Breast epithelium (tissue), 4 donors: ENCODE measurements at places on chromosomes 7 and 10.
A peak's percentile ranks its signal among the peaks of the same experiment; 100 is the strongest.

GRCh38 chr10:10844251-10844650, 173.4 kb upstream of the CELF2 start:
- no peak for DNase-seq

DNA sequence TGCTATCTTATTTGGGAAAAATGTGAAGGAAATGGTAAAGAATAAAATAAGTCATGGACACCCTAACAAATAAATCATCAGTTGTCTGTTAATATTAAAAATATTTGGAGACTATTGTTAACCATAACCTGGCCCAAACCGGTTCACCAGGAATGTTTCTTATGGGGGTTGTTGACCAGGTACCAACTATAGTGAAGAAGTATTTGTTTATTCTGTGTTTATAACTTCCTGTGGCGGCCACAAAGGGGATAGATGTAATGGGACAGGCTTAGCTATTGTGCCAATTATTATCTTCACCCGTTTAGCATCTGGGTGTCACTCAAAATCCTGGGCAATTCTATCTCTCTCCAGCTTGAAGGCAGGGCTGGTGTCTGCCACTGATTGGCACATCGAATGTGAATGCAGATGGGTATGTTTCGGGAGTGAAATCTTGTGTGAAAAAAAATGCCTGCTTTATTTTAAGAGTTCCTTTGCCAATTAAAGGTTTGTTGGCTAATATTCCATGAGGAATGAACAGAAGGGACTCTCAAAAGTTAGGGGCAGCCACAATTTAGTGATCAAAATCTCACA, 500.9 kb downstream of the ARL4A start:
- DNase-seq, result no peak

DNA sequence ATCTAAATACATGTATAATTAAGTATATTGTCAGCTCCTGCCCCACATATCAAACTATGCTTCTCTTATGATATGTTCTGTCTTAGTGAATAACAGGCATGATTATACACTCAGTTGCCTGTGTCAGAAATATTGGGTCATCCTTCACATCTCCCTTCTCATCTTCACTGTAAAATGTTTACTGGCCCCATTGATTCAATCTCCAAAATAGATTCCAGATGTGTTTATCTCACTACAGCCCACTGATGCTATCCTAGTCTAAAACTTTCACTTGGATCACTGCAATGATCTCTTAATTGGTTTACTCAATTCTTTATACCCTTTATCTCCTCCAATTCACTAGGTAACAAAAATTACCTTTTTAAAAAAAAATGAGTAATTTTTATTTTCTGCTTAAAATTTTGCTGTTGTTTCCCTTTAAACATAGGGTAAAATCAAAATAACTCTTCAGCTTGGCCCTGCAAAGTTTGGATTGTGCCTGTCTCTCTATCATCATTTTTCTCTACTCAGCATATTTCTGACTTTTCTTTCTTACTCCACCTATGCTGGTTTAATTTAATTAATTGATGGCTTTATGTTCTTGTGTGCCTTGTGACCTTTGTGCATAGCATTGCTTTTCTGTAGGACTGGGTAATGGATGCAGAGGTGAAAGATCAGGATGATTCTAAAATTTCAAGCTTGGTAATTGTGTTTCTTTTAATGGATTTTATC, 233.9 kb upstream of the FOXP2 start:
- no peak for DNase-seq

- DNase-seq, result no peak
These were observed 653.2 kb upstream of the MKI67 start for GRCh38 chr10:128779416-128779815.

DNA sequence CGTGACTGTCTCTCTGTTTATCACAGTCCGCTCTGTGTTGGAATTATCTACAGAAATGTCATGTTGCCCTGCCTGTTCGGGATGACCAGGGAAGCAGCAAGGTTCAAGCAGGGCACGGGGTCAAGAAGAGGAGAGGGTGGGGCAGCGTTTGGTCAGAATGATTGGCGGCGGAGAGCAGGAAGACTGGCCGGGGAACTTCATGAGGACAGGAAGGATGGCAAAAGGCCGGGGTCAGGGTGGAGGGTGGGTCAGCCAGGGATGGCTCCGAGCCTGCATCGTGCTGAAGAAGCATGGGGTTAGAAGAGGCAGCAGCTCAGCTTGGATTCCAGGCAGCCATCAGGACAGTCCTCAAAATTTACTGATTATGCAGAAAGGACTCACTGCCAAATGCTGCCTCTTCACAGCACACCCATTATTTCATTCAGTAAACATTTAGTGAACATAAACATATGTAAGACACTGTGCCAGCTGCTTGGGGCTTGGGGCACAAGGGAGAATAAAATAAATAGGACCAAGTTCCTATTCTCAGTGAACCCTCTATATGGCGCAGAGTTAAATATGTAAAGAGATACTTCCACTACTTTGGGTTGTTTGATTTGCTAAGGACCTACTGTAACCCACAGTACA, 42.8 kb downstream of the WNT2 start:
- DNase-seq, result no peak

DNA sequence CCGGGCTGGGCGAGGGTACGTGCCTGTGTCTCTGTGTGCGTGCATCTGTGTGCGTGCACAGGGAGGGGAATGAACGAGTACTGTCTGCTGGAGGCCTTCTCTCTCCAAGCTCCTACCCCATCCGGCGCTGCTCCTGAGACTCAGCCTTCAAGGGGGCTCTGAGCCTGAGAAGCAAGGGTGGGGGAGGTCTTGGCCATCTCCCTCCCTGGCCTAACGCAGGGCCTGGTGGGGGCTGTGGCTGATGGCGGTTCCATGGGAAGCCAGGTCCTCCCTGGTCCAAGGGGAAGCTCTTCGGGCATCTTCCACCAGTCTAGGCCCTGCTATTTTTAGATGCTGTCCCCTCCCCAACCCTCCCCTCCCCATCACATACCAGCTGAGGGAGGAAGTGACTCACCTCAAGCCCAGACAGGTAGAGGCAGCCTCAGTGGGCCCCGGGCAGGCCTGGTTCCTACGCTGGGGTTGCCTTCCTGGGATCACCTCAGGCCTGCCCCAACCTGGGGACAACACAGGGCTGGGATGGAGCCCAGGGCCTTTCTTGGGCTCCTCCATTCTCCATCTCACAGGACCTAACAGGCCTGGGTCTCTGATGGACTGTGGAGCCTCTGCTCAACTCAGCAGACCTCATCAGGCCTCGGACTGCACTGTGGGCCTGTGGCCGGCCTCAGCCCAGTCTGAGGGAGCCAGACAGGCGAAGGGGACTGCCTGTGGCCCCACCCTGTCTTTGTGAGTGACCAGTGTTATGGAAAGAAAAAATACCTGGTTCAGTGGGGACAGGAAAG, 32.2 kb downstream of the DNAJB12 start:
- no peak for DNase-seq

- no peak for DNase-seq
These were observed 294.6 kb downstream of the PTEN start for GRCh38 chr10:88157981-88158465.

GRCh38 chr10:69049566-69049961, 38.3 kb upstream of the SRGN start:
- no peak for DNase-seq

DNA sequence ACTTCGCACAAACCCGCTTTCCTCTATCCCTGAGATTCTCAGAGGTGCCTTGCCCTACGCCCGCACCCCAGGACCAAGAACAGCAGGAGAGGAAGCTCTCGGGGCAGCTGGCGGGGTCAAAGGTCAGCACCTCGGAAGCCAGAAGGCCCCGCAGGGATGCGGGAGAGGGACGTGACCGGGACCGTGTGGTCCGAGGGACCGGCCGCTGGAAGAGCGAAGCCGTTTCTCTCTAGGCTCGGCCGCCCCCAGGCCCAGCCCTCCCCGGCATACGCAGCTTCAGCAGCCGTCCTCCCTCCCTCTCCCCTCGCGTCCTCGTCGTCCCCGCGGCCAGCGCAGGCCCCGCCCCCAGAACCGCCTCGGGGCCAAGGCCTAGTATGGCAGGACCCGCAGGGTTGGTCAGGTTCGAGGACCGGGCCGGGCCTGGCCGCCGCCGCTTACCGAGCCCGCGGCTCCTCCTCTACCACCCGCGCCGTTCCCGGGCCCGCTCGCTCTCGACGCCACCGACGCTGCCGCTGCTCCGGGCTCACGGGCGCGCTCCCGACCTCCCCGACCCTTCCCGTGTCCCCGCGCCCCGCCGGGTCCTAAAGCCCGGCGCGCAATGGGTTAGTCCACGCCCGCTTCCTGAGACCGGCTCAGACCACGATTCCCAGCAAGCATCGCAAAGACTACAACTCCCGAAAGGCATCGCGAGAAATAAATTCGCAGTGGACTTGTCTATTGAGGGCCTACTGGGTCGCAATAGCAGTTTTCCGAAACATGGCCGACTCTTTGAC, at the start of gene ARMH3:
ARMH3 (minus strand) TSS at position 527 of the 773 bp plus-strand sequence. CDS start 16,059 bp downstream, outside the sequence.
- peak; percentile 85 for DNase-seq

- DNase-seq, result no peak
These were observed 36.3 kb downstream of the TRIL start for GRCh38 chr7:28921822-28922221.

- no peak for DNase-seq
These were observed 68.4 kb downstream of the RALA start for GRCh38 chr7:39691821-39692220.

- no peak for DNase-seq
These were observed 43.5 kb downstream of the VTI1A start for GRCh38 chr10:112490545-112490944.

DNA sequence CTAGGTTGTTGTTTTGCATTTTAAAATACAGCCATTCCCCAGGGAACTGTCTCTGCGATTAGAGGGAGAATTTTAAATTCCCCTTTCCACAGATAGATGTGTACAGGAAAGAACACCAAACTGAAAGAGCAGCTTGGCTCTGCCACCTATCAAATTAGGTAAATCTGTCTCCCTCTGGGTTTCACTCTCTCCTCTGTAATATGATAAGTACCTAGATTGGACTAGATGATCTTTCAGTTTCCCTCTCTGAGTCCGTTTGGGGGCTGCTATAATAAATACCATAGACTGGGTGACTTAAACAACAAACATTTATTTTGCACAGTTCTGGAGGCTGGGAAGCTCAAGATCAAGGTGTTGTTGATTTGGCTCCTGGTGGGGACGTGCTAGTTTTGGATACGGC, 186.0 kb downstream of the KIF20B start:
- no peak for DNase-seq

DNA sequence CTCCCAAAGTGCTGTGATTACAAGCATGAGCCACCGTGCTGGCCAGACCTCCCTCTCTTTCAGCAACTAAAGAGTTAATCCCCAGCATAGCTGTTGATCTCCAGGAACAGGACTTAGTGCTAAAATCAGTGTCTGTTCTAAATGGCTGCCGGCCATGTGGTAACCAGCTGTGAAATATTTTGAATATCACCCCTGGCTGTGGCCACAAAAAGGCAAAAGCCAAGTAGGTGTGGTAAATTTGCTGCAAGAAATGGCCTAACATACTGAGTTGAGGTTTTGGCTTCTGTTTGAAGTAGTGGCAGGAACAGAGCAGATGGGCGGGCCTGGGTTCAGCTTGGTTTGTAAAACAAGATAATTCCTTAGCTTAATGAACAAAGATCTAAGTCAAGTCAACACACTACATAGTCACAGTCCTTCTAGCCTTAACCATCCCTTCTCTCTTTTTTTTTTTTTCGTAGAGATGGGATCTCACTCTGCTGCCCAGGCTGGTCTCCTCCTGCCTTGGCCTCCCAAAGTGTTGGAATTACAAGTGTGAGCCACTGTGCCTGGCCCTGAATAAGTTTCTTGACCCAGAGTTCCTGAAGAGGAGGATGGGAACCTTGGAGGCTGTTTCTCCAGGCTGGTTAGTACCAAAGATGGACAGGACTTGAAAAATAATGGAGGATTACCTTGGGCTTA, 22.7 kb upstream of the AGFG2 start:
- DNase-seq, result no peak

DNA sequence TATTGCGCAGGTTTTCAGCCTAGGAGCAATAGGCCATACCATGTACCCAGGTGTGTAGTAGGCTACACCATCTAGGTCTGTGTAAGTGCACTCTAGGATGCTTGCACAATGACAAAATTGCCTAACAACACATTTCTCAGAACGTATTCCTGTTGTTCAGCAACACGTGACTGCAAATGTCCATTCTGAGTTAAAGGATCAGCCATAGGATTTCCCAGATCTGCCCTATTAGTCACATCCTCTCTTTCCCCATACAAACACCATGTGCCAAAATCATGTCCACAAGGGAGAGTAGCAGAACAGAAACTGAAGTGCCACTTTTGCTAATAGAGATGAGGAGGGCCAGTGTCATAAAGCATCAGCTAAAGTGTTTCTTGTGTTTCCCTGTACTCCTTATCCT, 42.6 kb upstream of the AMPH start:
- no peak for DNase-seq

GRCh38 chr10:117892681-117893220, 154.0 kb downstream of the RAB11FIP2 start:
- no peak for DNase-seq

GRCh38 chr7:127239814-127240213, 12.9 kb downstream of the GRM8 start:
- no peak for DNase-seq

DNA sequence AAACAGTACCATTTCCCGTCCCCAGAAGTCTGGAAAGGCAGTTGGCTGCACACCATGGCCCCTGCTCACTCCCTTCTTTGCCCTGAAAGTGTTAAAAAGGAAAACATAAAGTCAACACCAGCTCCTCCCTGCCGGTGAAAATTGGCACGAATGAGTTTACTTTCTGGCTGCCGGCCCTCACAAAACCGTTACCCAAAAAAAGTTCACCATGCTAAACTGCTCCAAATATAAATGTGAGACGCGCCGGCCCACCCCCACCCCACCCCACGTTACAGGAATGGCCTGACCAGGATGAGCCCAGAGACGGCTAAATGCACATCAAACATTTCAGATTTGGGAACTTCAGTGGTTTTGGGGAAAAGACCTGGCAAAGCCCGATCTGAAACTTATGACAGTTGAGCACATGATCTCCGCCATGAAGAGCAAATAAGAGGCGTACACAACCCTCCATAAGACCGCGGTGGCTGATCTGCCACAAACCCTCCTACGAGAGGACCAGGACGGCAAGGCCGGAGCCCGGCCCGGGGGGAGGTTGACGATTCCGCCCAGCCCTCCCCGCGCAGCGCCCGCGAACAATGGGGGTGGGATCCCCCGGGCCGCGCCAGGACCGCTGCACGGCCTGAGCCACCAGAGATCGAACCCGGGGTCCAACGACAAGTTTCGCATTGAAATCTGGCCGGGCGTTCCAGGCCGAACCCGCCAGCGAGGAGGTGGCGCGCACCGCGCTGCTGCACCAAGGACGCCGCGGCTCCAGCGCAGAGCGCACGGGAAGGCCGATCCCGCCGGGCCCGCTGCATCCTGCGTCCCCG, 952 bp downstream of the DIP2C start:
- DNase-seq, result no peak
